ENCODE measurements at places on chromosomes 13 and 19. TPM values are rescaled to one million over a fixed set of nuclear protein-coding genes. Genes with fewer than 3 reads are reported as not detected.

CBLC gene
- total RNA-seq = 0.07 TPM

GRCh38 chr13:66339214-66339613 lies 890.9 kb downstream of the PCDH9 start:
- no peak for DNase-seq

GRCh38 chr19:49210108-49210900 lies 52.7 kb downstream of the TRPM4 start:
- no peak for DNase-seq

CYP4F11 gene
- not detected for total RNA-seq

DNA sequence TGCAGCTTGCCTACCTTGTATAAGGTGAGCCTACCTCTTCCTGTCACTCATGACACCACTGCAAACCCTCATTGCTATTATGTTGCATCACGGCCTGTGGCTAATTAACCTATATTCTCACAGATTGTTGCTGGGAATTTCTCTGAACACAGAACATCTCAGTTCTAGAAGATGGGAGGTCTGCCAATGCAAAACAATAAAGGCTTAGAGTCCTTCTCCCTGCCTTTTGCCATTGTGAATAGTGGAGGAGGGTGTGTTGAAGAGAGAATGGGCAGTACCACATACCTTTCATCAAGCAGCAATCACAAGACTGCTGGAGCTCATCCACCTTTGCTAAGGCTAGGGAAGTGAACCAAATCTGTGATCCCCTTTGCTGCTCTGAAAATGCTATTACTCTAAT lies 34.4 kb downstream of the WDFY2 start:
- DNase-seq = no peak

- DNase-seq = no peak
Measured at GRCh38 chr19:13003081-13003480, 7.8 kb downstream of the NFIX start.

- DNase-seq = no peak
Measured at GRCh38 chr19:40322271-40322610, 26.0 kb downstream of the C19orf47 start.

- no peak for DNase-seq
Measured at GRCh38 chr19:46124638-46125115, at the start of gene IGFL3. Gene IGFL3 (minus strand): TSS chr19:46124688. CDS start chr19:46124649, 39 bp downstream.

- DNase-seq = no peak
Measured at GRCh38 chr13:86758116-86758515, 913.1 kb upstream of the SLITRK5 start.

DNA sequence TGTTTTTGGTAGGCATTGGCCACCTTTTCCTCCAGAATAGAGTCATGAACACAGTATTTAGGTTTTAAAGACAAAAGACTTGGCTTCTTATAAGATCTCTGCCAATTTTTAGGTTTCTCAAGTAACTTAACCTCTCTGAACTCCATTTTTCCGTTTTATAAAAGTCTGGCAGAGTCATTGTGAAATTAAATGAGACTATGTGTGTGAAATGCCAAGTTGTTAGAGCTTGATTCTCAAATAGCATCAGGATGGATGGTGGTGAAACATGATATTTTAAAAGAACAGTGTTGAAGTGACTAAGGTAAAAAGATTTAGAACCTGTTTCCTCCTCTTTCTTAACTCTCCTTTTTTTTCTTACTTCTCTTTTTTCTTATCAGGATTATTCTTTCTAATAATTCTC lies 617.7 kb upstream of the SLITRK1 start:
- DNase-seq = no peak
